ENCODE measurements at places on chromosomes 16 and 17.

- peak overlapping the region; percentile 100 for H3K27ac ChIP-seq
- no peak for DNase-seq
- peak overlapping the region; percentile 36 for H3K4me3 ChIP-seq
- no peaks in the 10 kb centered on the region for H3K27me3 ChIP-seq
Measured at GRCh38 chr17:78935419-78936323, 10.5 kb upstream of the TIMP2 start.

DNA sequence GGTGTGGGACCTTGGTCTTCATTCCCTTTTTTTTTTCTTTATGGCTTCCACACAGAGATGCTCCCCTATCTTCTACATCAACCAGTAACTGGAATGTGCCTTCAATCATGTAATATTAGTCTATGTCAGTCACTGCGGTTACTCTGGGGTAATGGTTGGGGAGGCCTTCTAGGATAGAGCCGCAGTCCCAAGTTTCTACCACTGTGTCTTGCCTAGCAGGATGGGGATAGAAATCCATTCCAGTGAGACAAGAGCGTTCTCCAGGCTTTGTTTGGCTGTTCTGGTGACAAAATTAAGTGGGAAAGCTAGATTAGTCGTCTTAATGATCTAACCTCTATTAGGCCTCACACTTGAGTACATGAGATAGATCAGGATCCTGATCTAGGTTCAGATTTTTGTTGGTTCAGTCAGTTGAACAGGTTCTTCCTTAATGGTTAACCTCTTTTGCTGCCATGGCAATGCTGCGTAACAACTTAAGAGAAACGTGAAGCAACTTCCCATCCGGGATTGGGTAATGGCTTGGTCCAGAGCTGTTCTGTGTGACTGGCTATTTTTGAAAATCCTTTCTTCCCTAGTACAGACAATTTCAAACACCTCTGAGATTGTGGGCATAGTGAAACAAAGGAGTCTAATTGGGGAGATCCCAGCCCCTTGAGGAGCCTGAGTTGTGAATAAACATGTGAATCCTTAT, 8.7 kb downstream of the MSL1 start:
- no peak for DNase-seq
- peaks cover 13% of the 10 kb centered on the region for H3K4me1 ChIP-seq
- peak overlapping the region; percentile 23 for H3K27ac ChIP-seq
- peaks cover 58% of the 10 kb centered on the region for H3K36me3 ChIP-seq
- no peaks in the 10 kb centered on the region for H3K27me3 ChIP-seq

- peaks cover 24% of the 10 kb centered on the region for H3K4me1 ChIP-seq
- no peak overlapping the region for H3K4me3 ChIP-seq
- H3K36me3 ChIP-seq, result peaks cover 15% of the 10 kb centered on the region
- H3K27ac ChIP-seq, result peak overlapping the region; percentile 72
- no peaks in the 10 kb centered on the region for H3K27me3 ChIP-seq
Measured at GRCh38 chr16:15879255-15879811, 9.1 kb downstream of the CEP20 start.

- no peaks in the 10 kb centered on the region for H3K36me3 ChIP-seq
- DNase-seq, result no peak
- H3K27ac ChIP-seq, result no peak overlapping the region
- H3K27me3 ChIP-seq, result peaks cover 36% of the 10 kb centered on the region
Measured at GRCh38 chr17:2795441-2796163, 636 bp upstream of the RAP1GAP2 start.

GRCh38 chr17:46020023-46020761, 21.1 kb downstream of the STH start:
- H3K27ac ChIP-seq, result no peak overlapping the region
- DNase-seq, result no peak
- no peaks in the 10 kb centered on the region for H3K27me3 ChIP-seq
- peaks cover 5% of the 10 kb centered on the region for H3K4me1 ChIP-seq
- H3K36me3 ChIP-seq, result peaks cover 10% of the 10 kb centered on the region

DNA sequence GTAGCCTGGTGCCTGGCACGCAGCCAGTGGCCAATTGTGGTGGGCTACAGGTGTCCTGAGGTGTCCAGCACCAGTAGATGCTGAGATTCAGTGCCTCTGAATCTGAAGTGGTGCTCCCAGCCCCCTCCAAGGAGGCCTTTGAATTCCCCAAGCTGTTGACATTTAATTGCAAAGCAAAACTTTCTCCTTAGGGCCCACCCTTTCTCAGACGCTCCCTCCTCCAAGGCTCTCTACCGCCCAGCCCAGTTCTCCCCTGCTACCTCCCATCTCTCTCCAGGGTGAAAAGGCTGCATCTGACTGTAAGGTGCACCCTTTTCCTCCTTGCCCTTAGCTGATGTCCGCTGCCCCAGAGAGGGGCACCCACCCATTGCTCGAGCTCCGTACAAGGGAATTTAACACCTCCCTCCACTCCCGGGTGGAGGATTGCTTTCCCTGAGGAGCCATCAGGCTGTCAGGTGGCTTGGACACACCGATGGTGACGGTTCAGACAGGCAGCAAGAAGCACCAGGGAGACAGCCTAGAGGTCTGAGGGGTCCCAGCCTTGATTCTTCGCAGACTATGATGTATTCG, 1.7 kb downstream of the BEAN1 start:
- no peak overlapping the region for H3K27ac ChIP-seq
- H3K36me3 ChIP-seq, result peaks cover 2% of the 10 kb centered on the region
- DNase-seq, result no peak
- peaks cover 9% of the 10 kb centered on the region for H3K27me3 ChIP-seq

DNA sequence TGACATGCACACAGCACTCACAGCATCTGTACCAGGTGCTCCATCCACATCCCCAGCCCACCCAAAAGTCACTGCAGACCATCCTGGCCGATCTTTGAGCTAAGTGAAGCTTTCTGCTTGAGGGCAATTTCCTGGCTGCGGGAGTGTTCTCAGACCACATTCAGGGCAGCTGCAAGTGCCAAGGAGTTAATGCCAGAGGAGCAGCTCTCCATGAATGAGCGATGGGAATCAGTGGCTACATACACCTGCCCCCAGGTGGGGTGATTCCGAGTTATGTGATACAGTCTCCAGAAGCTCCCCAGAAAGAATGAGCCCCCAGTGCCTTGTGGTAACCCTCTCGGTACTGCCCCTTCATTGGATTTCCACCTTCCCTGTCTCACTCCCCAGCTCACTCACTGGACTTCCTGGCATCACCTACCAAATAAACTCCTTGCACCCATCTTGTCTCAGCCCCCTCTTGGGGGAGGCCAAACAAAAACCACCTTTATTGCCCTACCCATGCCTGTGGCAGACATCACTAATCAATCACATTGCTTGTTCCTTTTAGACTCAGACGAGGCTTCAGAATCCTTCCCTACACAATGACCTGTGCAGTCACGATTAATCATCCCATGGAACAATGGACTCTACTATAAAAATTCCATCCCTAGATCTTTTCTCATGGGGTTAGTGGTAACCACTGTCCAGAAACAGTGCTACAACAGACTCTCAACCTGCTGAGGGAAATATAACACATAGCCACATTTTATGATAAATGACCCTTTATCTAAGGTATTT, 121.1 kb downstream of the IRX5 start:
- H3K4me3 ChIP-seq, result no peak overlapping the region
- peaks cover 7% of the 10 kb centered on the region for H3K4me1 ChIP-seq
- H3K36me3 ChIP-seq, result no peaks in the 10 kb centered on the region
- DNase-seq, result no peak
- no peak overlapping the region for H3K27ac ChIP-seq

DNA sequence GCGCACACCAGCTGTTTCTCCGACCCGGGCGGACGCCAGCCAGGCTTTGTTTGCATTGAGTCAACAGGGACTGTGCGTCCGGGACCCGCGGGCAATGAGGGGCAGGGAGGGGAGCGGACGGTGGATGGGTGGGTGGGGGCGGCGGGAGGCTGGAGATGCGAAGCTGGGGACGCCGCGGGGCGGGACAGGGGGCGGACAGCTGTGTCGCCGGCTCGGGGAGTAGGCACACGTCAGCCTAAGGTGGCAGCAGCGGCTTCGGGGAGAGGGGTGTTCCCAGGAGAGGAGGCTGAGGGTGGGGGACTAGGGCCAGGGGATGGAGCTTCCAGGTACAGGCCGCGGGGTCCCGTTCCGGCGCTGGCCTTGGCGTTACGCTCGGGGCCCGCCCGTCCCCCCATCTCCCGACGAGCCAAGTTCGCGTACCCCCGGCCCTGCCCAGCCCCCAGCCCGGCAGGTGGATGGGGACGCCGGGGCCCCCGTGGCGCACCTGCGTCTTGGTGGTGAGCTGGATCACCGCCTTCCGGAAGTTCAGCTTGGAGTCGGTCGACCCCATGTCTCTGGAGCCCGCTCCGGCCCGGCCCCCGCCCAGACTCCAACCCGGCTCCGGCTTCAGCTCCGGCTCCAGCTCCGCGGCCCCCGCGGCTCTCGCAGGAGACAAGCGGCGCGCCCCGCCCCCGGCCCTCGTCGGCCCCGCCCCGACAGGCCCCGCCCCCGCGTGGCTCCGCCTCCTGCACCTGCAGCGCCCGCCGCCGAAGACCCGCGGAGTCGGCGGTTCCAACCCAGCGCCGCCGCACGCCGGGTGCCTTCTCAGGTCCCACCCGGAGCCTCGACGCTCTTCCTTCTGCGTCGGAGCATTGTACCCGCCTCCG, at the start of gene HID1:
Gene HID1 (minus strand): TSS at position 653 of the 866 bp plus-strand sequence. CDS start 103 bp downstream, at position 550.
- peaks cover 5% of the 10 kb centered on the region for H3K27me3 ChIP-seq
- H3K36me3 ChIP-seq, result no peaks in the 10 kb centered on the region
- H3K27ac ChIP-seq, result no peak within 1 kb of the TSS
- peak within 1 kb of the TSS; percentile 73 for H3K4me3 ChIP-seq
- H3K4me1 ChIP-seq, result peaks cover 7% of the 10 kb centered on the region

GRCh38 chr16:8260140-8260539, 330.2 kb downstream of the TMEM114 start:
- H3K4me3 ChIP-seq, result no peak overlapping the region
- no peaks in the 10 kb centered on the region for H3K27me3 ChIP-seq
- no peak overlapping the region for H3K27ac ChIP-seq
- no peaks in the 10 kb centered on the region for H3K4me1 ChIP-seq
